ENCODE measurements at places on chromosomes 7 and 10.

DNA sequence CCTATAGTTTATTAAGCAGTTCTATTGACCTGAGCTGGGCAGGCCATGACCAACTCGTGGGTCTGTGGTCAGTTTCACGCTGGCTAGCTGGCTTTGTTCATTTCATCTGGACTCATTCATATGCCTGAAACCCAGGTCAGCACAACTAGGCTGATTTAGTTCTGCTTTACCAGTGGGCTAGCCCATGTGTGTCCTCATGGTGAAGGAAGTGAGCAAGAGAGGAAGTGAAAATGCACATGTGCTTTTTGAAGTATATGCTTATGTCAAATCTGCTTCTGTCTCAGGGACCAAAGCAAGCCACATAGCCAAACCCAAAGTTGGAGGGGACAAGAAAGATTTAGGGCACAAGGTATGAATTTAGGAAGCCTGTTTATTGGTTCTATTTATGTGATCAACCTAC, 154.5 kb downstream of the RNF133 start:
- DNase-seq: no peak

GRCh38 chr10:101558671-101559595, 29.1 kb downstream of the POLL start:
- no peak for DNase-seq

GRCh38 chr10:124151466-124152095, 58.2 kb upstream of the CHST15 start:
- DNase-seq: no peak

- DNase-seq: no peak
Observed at GRCh38 chr7:22564511-22565045, 64.6 kb upstream of the STEAP1B start.

GRCh38 chr10:74792726-74793125, 33.7 kb upstream of the KAT6B start:
- DNase-seq: no peak

GRCh38 chr7:104845557-104845956, 168.4 kb upstream of the KMT2E start:
- no peak for DNase-seq

DNA sequence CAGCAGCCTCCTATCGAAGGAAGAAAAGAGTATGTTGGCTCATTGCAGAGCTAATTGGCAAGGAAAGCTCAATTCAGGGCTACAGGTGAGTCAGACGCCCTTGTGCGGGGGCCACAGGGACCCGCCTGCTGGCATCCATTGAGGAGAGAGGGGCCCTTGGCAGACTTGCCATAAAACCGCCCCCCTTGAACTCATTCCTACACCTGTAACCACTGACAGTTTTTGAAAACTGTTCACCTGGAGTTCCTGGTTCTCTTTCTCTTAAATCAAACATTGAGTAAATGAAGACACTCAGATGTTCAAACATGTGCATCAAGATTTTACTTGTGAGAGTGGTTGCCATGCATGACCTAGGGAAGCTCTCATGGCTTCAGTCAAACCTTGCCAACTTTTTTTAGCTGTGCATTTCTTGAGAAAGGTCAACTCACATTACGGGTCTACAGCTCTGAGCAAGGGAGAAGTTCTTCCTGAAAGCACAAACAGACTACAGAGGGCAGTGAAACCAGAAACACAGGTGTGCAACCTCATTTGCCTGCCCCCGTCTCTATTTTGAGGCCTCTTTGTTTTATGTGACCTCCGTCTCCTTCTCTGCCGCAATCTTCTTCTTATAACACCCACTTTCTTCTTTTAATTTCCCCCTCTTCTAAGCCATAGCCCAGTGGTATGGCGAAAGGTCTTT, 87.8 kb downstream of the TBXAS1 start:
- no peak for DNase-seq

- DNase-seq: no peak
Observed at GRCh38 chr7:1943933-1944618, 274.0 kb downstream of the ELFN1 start.

GRCh38 chr10:130282492-130283218, 146.5 kb downstream of the GLRX3 start:
- no peak for DNase-seq

DNA sequence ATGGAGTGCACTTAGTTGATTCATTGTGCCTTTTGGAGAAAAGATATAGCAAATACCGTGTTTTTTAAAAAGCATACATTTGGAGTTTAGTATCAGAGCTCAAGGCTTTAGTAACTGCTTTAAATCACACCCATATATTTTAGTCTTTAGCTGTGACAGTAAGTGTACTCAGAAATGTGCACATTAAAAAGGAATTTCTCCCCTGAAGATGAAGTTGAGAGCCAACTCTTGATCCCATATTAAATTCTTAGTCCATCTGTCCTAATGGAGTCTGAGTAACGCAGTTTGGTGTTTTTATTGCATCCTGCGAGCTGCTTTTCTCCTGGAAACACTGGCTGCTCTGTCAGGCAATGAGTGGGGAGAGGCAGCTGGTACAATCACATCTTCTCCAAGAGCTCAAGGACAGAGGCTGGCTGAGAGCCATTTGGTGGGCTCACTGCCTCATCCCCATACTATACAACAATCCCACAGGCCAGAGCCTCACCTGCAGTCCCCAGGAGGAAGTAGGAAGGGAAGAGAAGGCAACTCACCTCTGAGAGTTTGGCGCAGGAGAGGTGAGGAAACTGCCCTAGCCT, 473.6 kb upstream of the C7orf33 start:
- DNase-seq: no peak

GRCh38 chr10:114713525-114714090, 55.5 kb upstream of the ABLIM1 start:
- no peak for DNase-seq

- DNase-seq: no peak
Observed at GRCh38 chr7:98210513-98211220, 572 bp upstream of the BHLHA15 start.

- DNase-seq: no peak
Observed at GRCh38 chr10:112490545-112490944, 43.5 kb downstream of the VTI1A start.

GRCh38 chr7:64551375-64552142, 11.3 kb downstream of the ZNF680 start:
- DNase-seq: no peak

DNA sequence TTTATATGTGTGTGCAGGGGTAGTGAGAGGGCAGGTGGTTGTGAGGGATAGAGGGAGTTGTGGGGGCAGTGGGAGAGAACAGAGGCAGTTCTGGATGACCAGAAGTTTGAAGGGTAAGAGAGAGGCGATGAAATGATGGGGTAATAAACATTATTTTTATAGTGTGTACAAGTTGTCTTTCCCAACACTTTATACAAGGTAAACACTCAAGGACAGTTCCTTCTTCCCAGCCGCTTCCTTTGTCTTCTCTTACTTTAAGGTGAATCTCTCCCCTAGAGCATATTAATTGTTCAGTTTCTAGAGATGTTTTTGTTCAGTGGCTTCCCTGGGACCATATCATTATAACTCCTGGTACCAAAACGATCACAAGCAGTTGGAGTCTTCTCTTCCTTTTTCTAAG, 475.8 kb downstream of the PLXNA4 start:
- no peak for DNase-seq

DNA sequence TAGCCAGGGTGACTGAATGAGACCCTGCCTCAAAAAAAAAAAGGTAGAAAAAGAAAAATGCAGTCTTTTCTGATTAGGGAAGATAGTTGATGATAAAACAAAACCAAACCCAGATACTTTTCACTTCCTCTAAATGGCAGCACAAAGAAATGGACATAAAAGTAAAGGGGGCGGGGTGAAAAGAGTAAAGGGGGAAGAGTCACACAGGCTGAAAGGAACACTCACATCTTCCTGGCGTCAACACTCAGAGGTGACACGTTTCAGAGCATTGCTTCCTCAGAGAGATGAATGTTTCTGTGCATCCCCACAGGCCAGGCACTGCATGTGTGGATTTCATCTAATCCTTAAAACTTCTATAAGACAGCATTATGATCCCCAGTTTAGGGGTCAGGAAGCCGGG, 81.2 kb downstream of the HIPK2 start:
- DNase-seq: no peak

- no peak for DNase-seq
Observed at GRCh38 chr10:71159892-71160291, 52.5 kb upstream of the UNC5B start.

DNA sequence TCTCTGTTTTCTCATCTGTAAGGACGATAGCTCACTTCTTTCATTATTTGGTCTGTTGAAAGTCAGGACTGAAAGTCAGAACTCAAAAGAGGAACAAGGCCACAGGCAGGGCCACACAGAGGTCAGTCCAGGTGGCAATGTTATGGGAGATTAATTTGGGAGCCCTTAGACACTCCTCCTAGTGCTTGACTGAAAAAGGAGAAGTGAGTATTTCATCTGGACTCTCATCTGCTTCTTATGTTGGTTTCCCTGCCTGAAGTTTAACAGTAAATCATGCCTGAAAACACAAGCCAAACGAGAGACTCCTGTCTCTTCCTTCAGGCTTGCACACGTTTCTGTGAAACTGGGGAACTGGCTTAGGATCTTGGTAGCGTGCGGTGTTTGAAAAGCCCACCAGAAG, 248.5 kb downstream of the BUB3 start:
- no peak for DNase-seq

DNA sequence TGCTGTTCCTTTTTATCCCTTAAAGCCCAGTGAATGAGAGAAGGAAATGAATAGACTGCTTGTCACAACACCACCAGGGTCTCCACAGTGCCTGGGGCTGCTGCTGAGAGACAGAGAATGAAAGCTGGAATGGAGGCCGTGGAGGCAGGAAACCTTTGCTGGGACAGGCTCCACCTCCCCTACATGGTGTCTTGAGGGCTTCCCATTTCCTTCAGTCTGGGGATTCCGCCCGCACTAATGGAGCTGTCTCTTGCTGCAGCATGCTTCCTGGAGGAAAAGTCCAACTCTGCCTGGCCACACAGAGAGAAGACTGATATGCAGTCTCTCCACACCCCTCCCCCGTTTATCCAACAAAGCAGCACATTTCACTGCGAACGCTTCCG, 54.5 kb downstream of the LRRC4 start:
- DNase-seq: no peak

- no peak for DNase-seq
Observed at GRCh38 chr7:39761449-39761848, 138.1 kb downstream of the RALA start.

DNA sequence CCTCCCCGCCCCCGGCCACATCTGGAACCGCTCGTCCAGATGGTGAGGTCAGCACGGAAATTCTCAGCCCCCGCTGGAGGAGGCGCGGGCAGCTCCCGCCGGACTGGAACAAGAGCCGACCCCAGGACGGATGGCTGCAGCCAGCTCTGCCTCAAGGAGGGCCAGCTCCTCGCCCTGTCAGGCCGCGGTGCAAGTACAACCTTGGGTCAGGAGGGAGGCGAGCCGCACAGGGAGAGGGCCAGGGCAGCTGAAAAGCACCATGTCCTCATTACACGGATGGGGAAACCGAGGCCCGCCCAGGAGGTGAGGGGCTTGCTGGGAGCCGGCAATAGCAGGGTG, 3.8 kb upstream of the GRIFIN start:
- DNase-seq: no peak

GRCh38 chr10:77741746-77742145, 104.1 kb upstream of the KCNMA1 start:
- DNase-seq: no peak

- no peak for DNase-seq
Observed at GRCh38 chr10:116760919-116761318, 18.6 kb upstream of the HSPA12A start.

DNA sequence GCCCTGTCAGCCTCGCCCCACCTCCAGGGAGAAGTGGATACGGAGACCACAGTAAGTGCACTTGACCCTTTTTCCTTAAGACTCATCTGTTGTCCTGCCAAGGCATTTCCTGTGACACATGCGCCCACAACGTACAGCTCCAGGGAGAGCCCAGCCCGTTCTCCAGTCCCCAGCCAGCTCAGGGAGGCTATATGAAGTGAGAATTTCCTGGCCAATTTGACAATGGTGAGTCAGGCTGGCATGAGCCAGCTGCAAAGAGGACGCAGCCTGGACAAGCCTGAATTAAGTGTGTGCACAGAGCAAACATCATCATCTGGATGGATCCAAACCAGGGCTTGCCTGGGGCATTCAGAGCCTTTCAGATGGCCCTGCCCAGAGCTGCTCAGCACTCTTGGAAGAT, 244.8 kb downstream of the KCNMA1 start:
- DNase-seq: no peak

- DNase-seq: no peak
Observed at GRCh38 chr7:77553123-77553522, 16.0 kb downstream of the PTPN12 start.

DNA sequence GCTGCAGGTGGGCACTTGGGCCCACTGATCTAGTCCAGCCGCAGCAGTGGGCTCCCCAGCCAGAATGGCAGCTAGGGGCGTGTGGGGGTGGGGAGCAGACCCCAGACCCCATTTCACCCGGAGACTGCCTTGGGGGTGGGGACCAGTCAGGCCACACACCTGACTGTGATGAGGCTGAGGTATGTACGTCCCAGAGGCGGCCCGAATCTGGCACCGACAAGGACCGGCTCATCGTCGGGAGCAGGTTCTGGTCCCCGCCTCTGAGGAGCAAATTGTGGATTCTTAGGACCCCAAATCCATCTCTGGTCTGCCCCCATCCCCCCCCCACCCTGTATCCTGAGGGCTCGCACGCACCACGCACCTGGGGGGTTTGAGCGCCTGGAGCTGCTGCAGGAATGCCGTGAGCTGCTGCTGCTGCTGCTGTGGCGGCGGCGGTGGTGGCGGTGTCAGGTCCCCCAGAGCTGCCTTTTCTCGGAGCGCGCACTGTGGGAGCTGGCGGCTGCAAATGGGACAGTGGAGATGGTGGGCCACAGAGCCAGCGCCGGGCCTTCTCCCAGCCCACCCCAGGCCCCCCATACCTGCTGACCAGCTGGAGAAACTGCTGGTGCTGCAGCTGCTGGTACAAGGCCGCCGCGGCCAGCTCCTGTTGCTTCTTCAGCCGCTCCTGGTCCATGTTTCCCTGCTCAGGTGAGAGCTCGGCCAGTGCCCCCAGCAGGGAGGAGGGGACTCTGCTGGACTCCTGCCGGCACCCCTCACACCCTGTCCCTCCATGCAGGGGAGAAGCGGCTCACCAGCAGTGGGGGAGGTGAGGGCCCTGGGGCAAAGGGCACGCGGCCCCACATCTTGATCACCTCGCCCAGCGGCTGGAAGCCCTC, 10.2 kb downstream of the GIGYF1 start:
- no peak for DNase-seq

DNA sequence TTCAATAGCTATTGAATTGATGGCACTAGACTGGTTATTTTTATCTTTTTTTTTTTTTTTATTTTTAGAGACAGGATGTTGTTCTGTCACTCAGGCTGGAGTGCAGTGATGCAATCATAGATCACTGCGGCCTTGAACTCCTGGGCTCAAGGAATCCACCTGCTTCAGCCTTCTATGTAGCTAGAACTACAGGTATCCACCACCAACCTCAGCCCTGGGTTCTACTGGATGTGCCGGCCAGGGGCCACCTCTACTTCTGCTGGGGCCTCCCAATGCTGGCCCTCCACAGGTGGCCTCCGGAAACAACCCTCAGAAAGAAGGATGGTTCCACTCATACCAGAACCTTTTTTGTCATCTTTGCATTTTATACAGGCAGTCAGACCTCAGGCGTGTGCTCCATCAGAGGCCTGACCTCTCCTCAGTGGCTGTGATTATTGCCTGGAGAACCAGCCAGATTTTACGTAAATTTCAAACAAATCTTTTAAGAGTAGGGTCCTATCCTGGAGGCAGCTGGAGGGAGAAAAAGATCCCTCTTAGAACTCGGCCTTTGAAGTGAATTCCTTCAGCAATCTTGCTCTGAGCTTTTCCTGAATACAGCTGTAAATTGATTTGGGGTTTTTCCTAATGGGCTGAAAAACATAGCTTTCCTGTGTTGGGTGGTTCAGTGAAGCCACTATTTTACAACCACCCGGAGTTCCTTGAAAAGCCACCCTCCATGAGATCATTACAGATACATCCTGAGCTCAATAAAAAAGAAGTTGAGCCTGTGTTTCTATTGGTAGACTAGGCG, 110.0 kb downstream of the SPAG6 start:
- DNase-seq: no peak

- no peak for DNase-seq
Observed at GRCh38 chr7:83614112-83614511, 34.8 kb downstream of the SEMA3E start.

All from activated CD8-positive, alpha-beta memory T cell treated with anti-CD3 and anti-CD28 coated beads for 4 hours (primary cell).